ENCODE measurements at places on chromosomes 16 and 17.

DNA sequence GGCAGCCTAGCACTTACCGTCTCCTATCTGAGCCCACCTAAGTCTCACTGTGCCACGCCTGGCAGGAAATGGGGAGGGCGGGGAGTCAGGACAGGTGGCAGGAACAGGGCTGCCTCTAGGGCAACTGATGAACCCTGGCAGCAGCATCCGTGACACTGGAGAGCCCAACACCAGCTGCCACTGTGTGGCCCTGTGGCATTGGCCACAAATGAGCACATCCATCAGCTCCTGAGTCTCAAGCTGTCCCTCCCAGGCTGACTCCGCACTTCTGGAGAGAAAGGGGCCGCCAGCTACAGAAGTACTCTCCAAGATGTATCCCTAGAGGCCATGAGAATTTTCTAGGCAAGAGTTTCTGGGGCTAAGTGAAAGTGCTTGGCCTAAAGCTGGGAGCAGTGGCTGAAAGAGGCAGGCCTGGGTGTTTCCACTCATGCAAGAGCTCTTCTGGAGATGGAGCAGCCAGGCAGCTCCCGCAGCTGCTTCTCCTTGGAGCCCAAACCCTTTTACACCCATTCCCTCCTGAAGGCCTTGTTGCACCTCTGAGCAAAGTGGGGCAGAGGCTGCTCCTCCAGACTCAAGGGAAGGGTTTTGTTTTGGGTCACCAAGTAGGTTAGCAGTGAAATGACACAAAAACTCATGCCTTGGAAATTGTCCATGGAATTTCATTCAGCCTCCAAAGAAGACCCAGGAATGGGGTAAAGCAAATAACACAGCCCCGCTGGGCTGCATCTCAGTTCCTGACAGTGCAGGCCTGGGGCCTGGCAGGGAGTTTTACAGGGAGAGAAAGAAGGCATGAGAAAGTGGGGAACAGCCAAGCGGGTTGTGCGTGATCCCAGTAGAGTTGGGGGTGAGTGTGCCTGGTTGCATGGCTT is 25.8 kb downstream of the PEMT start:
- DNase-seq: no peak

GRCh38 chr16:74738816-74739215 is 35.8 kb downstream of the FA2H start:
- DNase-seq: no peak

- DNase-seq: no peak
These were observed 2.2 kb upstream of the DECR2 start for GRCh38 chr16:399340-400019.

DNA sequence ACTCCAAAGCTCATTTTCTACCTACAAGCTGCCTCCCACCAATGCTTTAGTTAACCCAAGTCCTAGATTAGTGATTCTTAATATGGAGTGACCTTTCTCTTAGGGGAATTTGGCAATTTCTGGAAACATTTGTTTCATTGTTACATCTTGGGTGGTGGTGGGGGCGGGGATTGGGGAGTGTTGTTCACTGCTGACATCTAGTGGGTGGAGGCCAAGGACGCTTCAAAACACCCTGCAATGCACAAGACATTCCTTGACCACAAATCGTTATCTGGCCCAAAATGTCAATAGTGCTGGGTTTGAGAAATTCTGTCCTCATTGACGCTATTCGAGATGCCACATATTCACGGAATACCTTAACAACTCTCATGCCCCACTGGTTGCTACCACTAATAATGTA is 282.9 kb downstream of the RBFOX1 start:
- no peak for DNase-seq

DNA sequence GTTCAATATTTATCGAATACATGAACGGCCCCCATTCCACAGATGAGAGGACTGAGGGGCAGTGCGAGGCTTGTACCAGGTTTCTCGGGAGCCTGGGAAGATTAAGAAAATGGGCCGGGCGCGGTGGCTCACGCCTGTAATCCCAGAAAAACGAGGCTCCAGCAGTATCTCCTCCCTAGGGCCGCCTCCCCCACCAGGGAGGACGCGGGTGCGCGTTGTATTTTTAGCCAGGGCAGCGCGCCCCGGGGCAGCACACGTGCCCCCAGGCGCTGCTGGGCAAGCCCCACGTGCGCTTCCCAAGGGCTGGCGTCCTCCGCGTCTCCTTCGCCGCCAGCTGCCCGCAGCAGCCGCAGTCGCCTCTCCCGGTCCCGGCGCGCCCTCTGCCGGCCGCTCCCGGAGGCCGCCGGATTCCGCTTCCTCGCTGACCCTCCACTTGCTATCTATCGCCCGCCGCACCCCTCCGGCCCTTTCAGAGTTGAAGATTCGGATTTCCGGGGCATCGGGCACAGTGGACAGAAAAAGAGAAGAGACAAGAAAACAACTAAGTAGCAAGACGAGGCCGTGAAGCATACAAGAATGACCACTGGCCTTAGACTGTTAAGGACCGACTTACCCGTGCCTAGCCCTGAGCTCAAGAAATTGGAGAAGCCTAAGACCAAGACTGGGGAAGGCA is 1.9 kb upstream of the YBX2 start:
- DNase-seq: peak; percentile 72

DNA sequence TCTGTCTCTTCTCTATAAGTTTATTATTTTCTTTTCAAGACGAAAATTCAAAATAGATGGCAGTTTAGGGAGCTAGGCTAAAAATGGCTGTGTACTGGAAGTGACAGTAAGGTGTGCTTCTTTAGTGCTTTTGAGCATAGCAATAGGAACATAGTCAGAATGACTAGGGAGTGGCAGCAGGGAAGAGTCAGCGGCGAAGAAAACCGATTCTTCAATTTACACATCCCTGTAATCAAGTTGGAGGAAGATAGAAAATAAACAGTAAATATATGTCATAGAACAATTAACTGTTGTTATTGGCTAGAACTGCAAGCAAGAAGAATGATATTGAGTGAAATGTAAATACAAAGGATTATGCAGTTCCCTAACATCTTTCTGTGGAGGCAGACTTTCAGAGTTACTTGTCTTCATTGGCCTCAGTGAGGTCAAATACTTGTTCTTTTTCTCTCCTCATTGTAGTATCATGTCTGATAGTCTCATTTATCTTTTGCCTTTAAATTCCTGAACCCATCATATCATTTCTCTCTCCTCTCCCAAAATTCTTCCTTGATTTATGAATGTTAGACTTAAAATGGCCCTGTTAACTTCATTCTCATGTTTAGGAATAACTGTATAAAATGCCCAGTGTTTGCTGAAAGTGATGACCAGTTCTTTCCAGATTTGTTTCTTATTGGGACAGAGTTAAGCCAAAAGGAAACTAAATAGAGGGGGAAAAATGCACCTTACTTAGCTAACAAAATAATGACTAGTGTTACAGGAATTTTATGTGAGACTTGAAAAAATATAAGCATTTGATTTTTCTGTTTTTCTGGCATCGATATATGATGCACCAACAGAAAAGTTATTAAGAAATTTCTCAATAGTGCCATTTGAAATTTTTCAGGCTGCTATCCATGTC is 211.4 kb downstream of the BCAS3 start:
- DNase-seq: no peak

DNA sequence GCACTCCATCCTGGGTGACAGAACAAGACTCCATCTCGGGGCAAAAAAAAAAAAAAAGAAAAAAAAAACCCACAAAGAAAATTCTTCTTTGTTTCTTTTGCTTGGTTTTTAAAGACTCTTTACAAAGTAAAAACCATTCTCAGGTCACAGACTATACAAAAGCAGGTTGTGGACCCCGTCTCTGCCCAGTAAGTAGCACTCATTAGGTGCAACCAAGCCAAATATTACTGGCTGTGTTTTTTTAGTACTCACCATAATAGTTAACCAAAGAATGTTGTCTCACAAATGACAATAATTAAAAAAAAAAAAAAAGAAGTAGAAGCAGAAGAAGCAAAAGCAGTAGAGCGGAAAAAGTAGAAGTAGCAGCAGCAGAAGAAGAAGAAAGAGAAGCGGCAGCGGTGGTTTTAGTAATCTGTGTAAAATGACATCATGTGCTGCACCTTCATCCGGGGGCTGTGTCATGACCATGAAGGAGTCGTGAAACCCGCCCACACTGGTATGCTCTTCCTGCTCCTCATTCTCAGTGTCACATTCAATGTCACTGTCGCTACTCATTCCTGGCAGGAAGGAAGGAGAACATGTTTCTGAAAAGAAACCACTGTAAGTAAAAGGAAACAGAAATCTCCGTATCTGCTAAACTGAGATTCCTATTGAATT is 105.4 kb downstream of the TRIM37 start:
- DNase-seq: no peak

DNA sequence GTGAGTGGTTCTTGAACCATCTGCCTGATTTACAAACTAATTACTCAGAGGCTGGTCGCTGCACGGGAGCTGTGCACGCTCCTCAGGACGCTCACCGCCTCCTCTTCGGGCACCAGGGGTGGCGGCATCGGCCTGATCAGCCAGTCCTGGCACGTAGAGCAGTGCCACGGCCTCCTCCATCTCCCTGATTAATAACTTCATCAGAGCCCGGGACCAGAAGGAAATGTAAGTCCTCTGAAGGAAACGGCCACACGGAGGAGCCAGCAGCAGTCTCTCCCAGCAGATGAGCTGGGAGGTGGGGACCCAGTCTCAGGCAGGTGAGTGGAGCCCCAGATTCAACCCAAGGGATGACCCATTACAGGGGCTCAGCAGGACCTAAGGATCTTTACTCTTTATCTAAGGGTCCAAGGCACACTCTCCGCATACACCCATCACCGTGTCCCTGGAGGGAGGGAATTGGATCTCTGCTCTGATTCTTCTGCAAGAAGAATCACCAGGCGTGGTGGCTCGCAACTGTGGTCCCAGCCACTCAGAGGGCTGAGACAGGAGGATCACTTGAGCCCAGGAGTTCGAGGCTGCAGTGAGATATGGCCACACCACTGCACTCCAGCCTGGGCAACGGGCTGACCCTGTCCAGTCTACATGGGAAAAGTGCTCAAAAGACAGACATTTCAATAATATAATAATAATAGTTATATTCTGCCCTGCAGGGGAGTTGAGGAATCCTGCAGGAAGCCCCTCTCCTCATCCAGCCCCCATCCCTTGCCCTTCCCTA is 366.5 kb downstream of the SEC14L1 start:
- DNase-seq: no peak

- no peak for DNase-seq
These were observed 74.8 kb upstream of the SALL1 start for GRCh38 chr16:51225878-51226277.

DNA sequence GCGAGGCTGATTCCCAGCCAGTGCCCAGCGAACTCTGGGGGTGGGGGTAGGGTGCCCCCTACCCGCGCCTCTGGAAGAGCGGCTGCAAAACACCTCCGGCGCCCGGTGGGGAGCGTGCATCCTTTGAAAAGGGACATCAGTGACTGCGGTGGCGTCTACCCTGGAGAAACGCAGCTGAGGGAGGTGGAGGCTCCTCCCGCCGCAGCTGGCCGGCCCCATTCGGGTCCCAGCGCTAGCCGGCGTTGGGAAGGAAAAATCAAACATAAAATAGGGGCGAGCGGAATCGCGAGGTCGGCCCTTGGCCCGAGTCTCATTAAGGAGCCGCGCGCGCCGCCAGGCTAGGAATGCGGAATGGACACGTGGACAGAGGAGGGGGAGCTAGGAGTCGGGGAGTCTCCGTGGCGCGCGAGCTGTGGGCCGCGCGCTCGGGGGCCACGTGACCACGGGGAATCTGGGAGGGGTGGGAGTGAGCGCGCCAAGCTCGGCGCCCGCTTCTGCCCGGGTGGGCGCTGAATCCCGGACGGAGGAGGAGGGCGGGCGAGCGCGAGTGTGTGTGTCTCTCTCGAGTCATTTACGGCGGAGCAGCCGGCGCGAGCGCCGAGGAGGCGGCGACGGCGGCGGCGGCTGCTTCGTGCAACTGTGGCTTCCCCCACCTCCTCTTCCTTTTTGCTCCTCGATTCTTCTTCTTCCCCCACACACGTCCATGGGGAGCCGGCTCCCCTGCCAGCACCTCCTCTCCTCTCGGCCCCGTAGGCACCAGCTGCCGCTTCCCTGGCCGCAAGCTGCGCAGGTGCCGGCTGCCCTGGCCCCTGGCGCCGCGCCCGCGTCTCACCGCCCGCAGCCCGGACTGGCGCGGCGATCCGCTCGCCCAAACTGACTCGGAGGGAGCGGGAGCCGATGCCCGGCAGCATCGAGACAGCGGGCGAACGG is at the start of gene TMEM132E:
Gene TMEM132E, plus strand, starts transcription at position 566 of the 930 bp plus-strand sequence. CDS start 1,495 bp downstream, outside the sequence.
- DNase-seq: peak; percentile 72

- DNase-seq: no peak
These were observed 86.5 kb downstream of the RPA1 start for GRCh38 chr17:1916316-1916715.

All from hippocampal formation (tissue), 2 donors.